ENCODE measurements at places on chromosomes 1 and 21. TPM values are rescaled to one million over a fixed set of nuclear protein-coding genes. Genes with fewer than 3 reads are reported as not detected.

DNA sequence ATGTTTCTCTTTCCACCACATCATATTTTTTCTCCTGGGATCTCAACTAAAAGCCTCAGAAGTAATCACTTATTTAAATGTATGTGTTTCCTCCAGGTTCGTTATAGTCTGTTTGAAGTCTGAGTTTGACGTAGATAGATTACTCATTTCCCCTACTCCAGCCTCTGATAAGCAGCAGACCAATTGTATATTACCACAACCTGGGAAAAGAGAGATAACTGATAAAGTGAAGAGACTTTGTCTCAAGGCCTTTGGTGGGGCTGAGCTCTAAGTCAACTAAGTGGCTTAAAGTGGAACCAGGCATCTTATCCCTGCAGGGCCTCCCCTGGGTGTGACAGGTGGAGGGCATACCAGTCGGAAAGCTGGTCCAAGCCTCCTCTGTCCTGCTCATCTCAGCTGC, 34.9 kb upstream of the CACNA1E start:
- no peak for DNase-seq

DNA sequence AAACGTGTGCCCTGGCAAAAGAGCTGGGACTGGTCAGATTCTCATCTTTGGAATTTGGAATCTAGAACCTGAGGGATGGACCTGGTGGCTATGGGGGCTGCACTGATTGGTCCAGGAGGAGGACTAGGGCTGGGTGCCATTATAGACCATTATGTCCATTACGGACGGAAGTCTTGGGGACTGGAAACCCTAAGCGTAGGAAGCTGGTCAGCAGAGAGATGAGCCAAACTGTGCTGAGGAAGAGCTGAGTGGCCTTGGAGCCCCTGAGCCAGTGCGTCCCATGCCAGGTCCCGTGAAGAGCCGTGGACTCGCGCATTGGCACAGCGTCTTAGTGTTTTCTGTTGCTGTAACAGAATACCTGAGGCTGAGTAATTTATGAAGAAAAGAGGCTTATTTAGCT, 10.0 kb downstream of the MRAP start:
- DNase-seq = no peak

DNA sequence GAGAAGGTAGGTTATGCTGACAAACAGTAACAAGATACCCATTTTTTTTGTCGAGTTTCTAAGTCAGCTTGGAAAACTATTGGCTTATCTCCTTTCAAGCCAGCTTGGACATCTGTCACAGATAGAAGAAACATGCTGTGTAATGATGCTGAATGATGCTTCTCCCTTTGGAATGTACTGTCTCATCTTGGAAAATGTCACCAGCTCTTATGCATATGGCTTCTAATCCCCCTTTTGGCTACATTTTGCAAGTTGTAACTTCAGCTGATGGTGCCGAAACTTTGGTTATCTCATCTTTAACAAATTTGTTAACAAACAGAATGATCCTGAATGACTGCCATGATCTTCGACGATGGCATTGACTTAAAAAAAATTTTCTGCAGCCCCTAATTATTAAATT, 68.8 kb upstream of the ST6GALNAC3 start:
- no peak for DNase-seq

GRCh38 chr1:84724128-84724860, 34.0 kb upstream of the SSX2IP start:
- no peak for DNase-seq

DNA sequence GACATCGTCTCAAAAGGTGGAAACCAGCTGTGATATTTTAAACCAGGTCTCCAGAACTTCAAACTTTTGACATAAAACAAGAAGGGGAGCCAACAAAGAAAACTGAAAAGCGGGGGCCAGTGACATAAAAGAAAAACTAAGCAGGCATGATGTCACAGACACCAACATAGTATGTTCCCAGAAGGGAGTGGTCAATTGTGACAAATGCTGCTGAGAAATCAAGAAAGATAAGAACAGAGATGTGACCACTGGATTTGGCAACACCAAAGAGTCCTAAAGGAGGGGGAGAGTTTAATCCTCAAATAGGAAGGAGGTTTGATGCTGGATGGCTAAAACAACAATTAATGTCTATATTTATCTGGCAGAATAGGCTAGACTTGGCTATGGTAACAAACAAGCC, 2.3 kb upstream of the RNF19B start:
- DNase-seq = no peak

FAM131C gene
- polyA plus RNA-seq = 0.97 TPM

DNA sequence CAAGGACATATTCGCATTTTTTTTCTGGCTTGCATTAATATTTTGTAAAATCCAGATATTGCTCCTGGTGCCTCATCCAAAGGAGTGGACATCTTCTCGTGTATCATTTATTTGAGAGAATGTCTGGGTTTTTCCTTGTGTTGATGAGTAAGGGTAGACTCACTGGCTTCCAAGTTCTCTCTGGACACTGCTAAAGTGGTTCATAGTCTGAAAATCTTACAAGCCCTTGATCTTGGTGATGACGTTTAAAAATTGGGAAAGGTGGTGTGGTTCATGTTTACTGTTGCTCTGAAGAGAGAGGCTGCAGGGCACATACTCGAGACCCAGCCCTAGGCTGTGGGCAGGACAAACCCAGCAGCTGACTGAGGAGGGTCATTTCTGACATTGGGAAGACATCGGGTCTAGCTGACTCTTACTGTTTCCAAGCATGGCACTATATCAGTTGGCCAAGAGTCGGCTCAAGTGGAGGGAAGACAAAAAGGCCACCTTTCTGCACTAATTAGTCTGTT, 296.2 kb downstream of the LMX1A start:
- DNase-seq = no peak

DNA sequence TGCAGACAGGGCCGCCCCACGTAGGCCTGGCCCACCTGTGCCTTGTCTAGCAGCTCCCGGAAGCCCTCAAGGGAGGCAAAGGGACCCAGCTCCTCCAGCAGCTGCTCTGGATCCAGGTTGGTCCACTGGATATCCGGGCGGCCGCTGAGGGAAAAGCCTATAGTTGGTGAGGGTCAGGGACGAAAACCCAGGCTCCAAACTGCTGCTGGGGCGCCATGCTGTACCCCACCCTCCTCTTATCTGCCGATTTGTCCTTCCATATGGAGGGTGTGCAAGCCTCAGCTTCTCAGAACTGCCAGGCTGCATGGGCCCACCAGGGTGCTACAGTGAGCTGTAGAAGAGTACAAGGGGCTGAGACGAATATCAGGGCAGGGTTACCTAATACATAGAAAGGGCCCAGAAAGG, 12.2 kb downstream of the PTCH2 start:
- peak; percentile 25 for DNase-seq

PDZK1 gene
- 0.16 TPM for polyA plus RNA-seq

All from SK-N-SH (cell line).